Caco-2 (cell line): ENCODE measurements at places on chromosomes 11 and 22. TPM values are rescaled to one million over a fixed set of nuclear protein-coding genes. Genes with fewer than 3 reads are reported as not detected.
A peak's percentile ranks its signal among the peaks of the same experiment; 100 is the strongest.

Gene RAPSN
- 0.93 and 2.0 TPM in 2 replicates for total RNA-seq

Gene SLC22A12
- total RNA-seq, result not detected in 2 replicates

Gene ALDH3B1
- total RNA-seq, result 8.2 and 9.1 TPM in 2 replicates

Gene SYNGR1
- 20.2 and 21.9 TPM in 2 replicates for total RNA-seq

Gene ROBO3
- 5.7 and 6.2 TPM in 2 replicates for total RNA-seq

Gene CCDC73
- total RNA-seq, result not detected in 2 replicates

Gene NRGN
- total RNA-seq, result 5.7 and 7.8 TPM in 2 replicates

Gene SOX10
- total RNA-seq, result not detected in 2 replicates

Gene OR52H1
- total RNA-seq, result not detected in 2 replicates

Gene CFAP68
- 69.8 and 71.4 TPM in 2 replicates for total RNA-seq

Gene LUZP2
- total RNA-seq, result not detected in 2 replicates

Gene SCUBE2
- 3.1 and 3.2 TPM in 2 replicates for total RNA-seq

DNA sequence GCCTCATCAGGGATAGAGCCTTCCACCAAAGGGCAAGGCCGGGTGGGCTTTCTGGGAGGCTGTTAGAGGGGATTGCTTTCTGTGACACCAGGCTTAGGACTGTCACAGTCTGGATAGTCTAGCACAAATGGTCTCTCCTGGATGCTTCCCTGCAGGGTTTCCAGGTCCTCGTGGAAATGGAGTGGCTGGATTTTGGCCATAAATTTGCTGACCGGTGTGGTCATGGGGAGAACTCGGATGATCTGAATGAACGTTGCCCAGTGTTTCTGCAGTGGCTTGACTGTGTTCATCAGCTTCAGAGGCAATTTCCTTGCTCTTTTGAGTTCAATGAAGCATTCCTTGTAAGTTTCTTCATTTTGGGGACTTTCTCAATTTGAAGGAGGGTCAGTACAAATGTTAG lies 67.1 kb upstream of the HORMAD2 start:
- no peak for DNase-seq

GRCh38 chr22:38786631-38787030 lies 7.3 kb downstream of the DNAL4 start:
- DNase-seq, result no peak

DNA sequence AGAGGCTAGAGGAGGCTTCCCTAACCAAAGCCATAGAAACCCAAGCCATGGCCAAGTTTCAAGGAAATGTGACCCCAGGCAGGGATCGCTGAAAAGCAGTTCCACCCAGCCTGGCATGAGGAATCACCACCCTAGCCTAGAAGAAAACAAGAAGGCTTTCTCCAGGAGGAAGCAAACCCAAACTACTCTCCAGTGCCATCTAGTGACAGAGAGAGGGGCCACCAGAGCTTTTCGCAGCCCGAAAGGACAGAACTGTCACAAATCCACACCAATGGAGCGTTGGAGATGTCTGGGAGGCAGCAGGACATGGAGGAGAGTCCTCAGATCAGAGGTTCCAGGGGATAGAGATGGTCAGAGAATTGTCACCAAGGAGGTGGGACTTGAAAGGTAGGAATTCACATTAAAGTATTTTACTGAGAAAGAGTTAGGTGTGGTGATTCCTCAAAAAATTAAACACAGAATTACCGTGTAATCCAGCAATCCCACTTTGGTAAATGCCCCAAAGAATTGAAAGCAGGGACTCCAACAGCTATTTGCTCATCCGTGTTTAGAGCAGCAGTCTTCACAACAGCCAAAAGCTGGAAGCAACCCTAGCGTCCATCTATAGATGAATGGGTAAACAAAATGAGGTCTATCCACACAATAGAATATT lies 67.3 kb upstream of the NUP50 start:
- peak; percentile 78 for DNase-seq

DNA sequence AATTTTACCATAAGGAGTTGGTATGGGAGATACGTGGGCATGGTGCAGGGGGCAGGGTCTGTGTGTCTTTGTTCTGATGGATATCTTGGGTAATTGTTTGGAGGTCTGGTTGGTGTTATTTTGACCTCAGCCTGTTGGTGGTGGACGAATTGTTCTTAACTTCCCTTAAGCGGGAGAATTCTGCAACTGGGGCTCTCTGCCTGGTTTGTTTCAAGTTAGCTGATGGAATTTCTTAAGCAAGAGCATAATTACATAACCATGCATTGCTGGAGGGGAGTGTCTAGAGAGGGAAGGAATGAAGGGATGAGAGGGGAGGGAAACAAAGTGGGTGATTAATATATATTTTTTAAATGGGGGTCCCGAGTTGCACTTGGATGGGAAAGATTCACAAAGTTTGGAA lies 908.5 kb upstream of the RAG2 start:
- DNase-seq, result no peak

DNA sequence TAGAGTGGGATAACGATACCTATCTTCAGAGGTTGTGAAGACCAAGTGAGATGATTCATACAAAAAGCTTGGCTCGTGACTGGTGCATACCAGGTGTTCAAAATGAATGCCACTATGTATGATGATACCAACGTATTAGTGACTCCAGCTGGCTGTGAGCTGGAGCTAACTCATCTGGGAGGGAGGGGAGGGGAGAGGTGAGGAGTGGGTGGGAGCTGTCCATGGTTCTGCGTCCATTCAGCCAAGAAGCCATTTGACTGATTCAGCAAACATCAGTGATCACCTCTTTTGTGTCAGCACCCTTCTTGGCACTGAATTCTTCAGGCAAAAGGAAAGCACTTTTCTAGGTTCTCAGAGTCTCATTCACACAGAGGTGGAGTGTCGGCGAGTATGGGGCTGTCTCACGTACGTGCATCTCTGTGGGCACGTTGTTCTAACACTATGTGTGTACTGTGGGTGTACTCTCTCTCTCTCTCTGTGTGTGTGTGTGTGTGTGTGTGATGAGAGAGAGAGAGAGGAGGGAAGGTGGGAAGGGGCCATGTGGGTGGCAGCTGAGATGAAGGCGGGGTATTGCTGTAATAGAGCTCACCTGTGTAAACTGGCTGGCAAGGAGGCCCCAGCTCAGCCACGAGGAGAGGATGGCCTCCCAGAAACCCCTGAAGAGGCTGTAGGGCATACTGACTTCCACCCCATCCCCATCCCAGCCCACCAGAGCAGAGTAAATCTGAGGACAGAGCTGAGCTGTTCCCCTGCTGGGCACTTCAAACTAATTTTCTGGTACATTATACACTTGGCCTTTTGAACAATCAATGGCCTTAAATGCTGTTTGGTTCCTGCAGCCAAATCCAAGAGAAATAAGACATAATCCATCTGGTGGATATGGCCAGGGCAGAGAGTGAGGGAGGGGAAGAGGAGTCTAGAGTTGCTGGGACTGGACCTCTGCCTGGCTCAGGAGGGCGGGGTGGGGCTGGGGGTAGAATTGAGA lies 96.1 kb upstream of the THY1 start:
- DNase-seq, result peak; percentile 68

DNA sequence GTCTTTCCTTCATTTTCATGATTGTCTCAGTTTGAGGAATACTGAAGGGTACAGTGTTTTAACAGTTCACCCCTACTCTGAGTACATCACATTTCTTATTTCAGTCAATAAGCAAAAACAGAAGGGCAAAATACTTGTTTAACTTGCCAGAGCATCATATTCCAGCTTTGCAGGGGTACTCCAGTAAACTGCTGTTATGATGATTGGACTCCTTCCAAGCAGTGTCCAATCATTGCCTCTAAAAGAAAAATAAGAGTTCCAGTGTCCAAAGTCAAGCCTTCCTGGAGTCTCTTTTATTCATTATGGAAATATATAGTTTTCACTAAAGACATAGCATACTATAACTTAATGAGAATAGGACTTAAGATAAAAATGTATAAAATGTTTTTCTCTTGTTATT lies 105.1 kb downstream of the FANCF start:
- no peak for DNase-seq

DNA sequence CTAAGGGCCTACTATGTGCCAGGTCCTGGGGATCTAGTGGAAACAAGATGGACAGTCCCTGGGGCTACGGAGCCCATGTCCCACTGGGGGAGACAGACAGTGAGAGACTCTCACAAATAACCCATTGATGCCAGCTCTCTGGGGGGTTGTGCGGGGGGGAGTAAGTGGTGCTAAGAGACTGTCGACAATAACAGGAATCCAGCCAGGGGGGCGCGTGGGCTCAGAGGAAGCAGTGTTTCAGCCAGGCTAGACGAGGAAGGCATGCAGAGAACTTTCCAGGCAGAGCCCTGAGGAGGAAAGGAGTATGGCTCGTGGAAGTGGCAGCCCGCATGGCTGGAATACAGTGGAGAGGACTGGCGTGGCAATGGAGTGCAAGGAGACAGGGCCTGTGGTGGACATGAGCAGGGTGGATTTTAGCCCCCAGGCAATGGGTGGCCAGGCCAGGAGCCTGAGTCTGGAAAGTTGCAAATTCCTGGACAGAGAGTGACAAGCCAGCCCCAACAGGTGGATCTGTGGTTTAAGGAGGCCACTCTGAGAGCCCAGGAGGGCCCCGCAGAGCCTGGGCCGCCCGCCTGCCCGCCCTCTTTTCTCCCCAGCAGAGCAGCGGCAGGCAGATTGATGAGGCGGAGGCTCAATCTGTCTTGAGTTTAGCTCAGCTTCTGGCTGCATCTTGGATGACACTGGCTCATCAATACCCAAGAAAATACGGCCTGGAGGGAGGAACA lies 40.0 kb upstream of the TCF20 start:
- DNase-seq, result no peak

DNA sequence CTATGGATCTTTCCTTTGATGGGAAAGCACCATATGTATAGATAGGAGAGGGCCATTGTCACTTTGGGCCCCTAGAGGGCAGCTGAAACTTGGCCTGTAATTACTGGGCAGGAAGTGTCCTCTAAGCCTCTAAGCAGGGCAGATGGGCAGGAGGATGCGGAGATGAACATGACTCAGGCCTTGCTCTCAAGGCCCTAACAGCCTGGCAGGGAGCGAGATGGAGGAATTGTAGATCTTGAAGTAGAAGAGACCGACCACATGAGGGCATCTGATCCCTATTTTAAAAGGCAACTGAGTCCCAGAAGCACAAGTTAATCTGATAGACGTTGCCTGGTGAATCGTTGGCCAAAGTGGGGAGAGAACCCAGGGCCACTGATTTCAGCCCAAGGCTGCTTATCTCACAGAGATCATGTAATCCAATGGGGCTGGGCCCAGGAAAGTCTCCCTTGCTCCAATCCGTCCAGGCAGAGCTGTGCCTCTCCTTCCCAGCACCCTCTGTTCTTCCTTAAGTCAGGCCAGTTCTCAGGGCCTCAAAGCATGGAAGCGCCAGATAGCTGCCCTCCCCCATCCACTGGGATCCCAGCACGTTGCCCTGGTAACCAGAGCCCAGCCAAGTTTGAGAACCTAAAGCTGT lies 2.5 kb upstream of the SEPTIN3 start:
- peak; percentile 48 for DNase-seq

GRCh38 chr22:37105154-37105553 lies 4.4 kb downstream of the TMPRSS6 start:
- no peak for DNase-seq

DNA sequence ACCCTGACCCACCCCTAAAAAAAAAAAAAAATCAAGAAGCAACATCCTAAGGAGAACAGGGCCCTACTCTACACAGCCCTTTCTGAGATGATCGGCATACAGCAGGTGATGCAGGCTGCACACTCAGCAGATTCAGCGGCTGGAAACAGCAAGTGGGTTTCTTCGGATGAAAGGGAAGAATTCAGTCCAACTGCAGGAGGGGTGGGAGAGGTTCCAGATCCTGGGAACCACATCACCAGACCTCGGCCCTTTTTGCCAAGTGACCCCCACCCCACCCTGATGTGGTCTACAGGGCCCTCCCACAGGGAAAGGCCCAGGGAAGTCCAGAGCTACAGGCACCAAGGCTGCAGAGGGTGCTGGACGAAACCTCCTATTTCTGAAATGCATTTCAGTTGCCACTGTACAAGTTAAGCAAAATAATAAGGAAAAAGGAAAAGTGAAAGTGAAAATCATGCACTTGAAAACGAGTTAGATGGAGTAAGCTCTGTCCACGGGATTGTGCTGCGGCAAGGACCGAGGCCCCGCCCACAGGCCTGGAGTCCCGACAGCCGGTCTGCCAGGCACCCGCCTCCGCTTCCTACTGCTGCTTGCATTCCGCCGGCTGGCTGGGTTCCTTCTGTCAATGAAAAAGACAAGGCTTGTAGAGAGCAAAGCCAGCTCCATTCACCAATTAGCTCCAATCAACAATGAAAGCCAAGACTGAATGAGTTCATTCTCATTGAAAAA lies 16.0 kb upstream of the PHLDA2 start:
- DNase-seq, result no peak

GRCh38 chr11:19580646-19581045 lies 132.0 kb upstream of the NAV2 start:
- DNase-seq, result no peak

GRCh38 chr11:4511282-4512245 lies 29.1 kb downstream of the OR52K1 start:
- no peak for DNase-seq

- DNase-seq, result peak; percentile 12
These were observed 620.4 kb downstream of the BRD1 start for GRCh38 chr22:49207008-49208003.

- DNase-seq, result no peak
These were observed 28.5 kb upstream of the PDE2A start for GRCh38 chr11:72702577-72703241.

DNA sequence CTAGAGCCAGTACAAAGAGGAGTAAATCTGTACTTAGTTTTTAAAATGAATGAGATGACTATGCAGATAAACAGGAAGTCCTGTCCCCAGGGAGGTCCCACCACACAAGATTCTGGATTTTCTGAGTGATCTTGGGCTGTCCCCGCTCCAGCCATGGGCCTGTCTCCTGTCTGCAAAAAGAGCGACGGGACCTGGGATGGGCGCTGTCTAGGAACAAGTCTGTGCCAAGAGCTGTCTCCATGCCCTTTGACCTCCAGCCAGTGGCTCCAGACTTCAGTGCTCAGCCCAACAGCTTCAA lies 6.0 kb downstream of the CSNK1E start:
- DNase-seq, result no peak
